ENCODE measurements at places on chromosomes 12 and 14. TPM values are rescaled to one million over a fixed set of nuclear protein-coding genes. Genes with fewer than 3 reads are reported as not detected.

- H3K27me3 ChIP-seq, result no peaks in the 10 kb centered on the region
- peak overlapping the region; percentile 95 for H3K27ac ChIP-seq
- peaks cover 40% of the 10 kb centered on the region for H3K4me1 ChIP-seq
- no peaks in the 10 kb centered on the region for H3K36me3 ChIP-seq
Measured at GRCh38 chr14:104677512-104678332, 11.7 kb upstream of the INF2 start.

GRCh38 chr14:95319312-95320077 is at the start of gene CLMN:
CLMN (minus strand) TSS chr14:95319908; CDS start chr14:95319792, 116 bp downstream.
- no peaks in the 10 kb centered on the region for H3K36me3 ChIP-seq
- DNase-seq, result peak; percentile 25
- peaks cover 2% of the 10 kb centered on the region for H3K27me3 ChIP-seq
- H3K4me3 ChIP-seq, result peak within 1 kb of the TSS; percentile 45

- H3K36me3 ChIP-seq, result no peaks in the 10 kb centered on the region
- H3K27me3 ChIP-seq, result no peaks in the 10 kb centered on the region
- no peak overlapping the region for H3K4me3 ChIP-seq
- no peak overlapping the region for H3K27ac ChIP-seq
- no peak for DNase-seq
Measured at GRCh38 chr12:58584880-58585279, 335.4 kb downstream of the LRIG3 start.

DNA sequence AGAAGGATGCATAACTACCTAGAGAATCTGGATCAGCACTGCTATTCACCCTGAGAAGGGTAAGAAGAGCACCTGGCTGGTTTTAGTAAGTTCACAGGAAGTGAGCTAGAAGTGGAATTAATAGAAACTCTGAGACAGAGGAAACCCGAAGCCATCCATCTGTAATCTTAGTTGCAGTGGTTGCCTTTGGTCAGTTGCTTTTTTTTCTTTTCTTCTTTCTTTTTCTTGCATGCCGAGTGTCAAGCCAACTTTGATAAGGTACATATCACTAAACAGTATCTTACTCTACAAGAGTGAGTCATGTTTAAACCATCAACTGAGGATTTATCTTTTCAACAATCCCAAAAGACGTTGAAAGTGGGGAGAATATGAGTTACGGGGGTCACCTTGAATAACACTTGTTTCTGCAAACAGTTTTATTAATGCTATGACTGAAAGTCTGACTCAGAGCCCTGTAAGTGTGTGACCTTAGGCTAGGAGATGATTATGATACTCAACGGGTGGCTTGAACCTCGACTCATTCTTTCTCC is 26.7 kb downstream of the C12orf75 start:
- H3K27ac ChIP-seq, result no peak overlapping the region
- peaks cover 7% of the 10 kb centered on the region for H3K4me1 ChIP-seq
- no peak overlapping the region for H3K4me3 ChIP-seq
- no peaks in the 10 kb centered on the region for H3K27me3 ChIP-seq
- no peaks in the 10 kb centered on the region for H3K36me3 ChIP-seq

- no peak for DNase-seq
- H3K27me3 ChIP-seq, result no peaks in the 10 kb centered on the region
- H3K36me3 ChIP-seq, result no peaks in the 10 kb centered on the region
- H3K27ac ChIP-seq, result no peak overlapping the region
Measured at GRCh38 chr12:100138803-100139098, 3.9 kb downstream of the BLTP3B start.

DNA sequence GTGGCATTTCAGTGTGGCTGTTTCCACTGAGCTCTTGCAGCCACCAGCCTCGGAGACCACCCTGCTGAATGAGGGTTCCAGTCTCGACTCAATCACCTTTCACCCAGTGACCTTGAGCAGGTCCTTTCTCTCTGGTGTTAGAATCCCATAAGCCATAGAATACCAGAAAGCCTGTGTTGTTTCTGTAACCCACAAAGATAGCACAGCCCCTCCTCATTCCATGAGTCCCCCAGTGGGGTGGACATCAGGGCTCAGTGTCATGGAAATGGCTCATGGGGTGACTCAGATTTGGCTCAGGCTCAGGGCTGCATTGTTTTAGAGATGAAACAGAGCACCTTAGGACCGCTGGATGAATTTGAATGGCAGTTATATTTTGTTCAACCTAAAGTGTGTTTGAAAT is 171.5 kb downstream of the PTPN11 start:
- H3K36me3 ChIP-seq, result no peaks in the 10 kb centered on the region
- H3K27ac ChIP-seq, result no peak overlapping the region
- H3K27me3 ChIP-seq, result no peaks in the 10 kb centered on the region

DNA sequence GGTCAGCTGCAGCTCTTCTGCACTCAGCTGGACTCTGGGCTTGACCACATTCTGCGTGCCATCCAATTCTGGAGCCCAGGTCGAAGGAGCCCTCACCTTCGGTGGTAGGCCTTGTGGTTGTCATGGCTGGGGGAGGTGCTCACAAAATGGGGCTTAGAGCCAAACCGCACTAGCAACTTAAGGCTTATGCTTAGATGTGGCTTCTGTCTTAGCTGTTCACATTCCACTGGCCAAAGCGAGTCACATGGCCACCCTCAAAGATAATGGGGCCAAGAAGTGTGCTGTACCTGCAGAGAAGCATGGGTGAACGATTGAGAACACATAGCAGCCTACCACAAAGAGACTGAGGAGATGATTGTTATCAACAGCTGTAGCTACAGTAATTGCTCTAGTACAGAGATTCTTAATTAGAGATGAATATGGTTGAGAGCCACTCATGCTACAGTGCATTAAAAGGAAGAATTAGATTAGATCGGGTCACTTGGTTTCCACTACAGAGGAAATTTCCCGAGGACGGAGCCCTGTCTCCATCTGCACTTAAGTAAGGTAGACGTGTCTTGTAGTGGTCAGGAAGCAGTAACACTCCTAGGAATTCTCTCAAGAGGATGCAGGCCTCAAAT is 334.6 kb upstream of the FKBP4 start:
- no peak overlapping the region for H3K4me3 ChIP-seq
- H3K4me1 ChIP-seq, result no peaks in the 10 kb centered on the region
- no peaks in the 10 kb centered on the region for H3K27me3 ChIP-seq
- no peaks in the 10 kb centered on the region for H3K36me3 ChIP-seq
- no peak overlapping the region for H3K27ac ChIP-seq
- no peak for DNase-seq

- H3K4me3 ChIP-seq, result no peak overlapping the region
- H3K27me3 ChIP-seq, result no peaks in the 10 kb centered on the region
- H3K27ac ChIP-seq, result no peak overlapping the region
- peaks cover 13% of the 10 kb centered on the region for H3K4me1 ChIP-seq
- no peaks in the 10 kb centered on the region for H3K36me3 ChIP-seq
- DNase-seq, result no peak
Measured at GRCh38 chr12:108620236-108620879, 13.3 kb downstream of the SELPLG start.

DNA sequence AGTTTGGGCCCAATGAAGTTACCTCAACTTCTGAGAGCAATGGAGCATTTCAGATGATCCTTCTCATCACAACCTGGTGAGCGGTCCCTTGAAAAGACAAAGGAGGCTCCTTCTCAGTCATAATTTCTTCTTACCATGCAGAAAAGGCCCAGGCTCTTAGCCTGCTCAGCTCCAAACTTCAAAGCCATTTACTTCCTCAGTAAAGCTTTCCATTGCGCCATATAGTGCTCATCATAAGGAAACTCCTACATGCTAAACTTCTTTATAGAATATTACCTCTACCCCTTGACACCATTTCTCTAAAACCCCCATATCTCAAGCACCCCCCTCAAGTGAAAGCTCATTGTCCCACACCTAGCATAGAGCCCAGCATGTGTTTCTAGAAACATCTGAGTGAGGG is 127.1 kb downstream of the GTF2A1 start:
- H3K4me3 ChIP-seq, result no peak overlapping the region
- no peaks in the 10 kb centered on the region for H3K36me3 ChIP-seq
- no peak overlapping the region for H3K27ac ChIP-seq
- H3K27me3 ChIP-seq, result no peaks in the 10 kb centered on the region

- no peaks in the 10 kb centered on the region for H3K27me3 ChIP-seq
- no peak overlapping the region for H3K4me3 ChIP-seq
- DNase-seq, result no peak
- no peak overlapping the region for H3K27ac ChIP-seq
- no peaks in the 10 kb centered on the region for H3K4me1 ChIP-seq
Measured at GRCh38 chr14:67004521-67004920, 184.7 kb upstream of the GARIN2 start.

DNA sequence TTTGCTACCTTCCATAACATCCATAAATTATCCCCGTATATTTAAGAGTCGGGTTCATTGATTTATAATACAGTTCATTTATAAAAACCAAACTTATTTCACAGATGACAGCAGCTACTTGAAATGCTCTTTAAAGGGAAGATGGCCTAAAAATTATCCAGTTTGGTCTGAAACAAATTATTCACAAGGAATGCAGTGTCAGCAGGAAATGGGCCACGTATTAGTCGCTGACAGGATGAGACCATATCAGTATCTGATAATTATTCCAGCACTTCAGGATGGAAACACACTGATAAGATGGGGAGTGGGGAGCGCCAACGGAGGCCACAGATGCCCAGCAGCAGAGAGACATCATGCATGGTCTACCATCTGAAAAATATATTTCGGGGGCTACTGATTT is 60.5 kb upstream of the TMEM132D start:
- no peak overlapping the region for H3K4me3 ChIP-seq
- H3K27ac ChIP-seq, result no peak overlapping the region
- no peak for DNase-seq
- no peaks in the 10 kb centered on the region for H3K27me3 ChIP-seq

DNA sequence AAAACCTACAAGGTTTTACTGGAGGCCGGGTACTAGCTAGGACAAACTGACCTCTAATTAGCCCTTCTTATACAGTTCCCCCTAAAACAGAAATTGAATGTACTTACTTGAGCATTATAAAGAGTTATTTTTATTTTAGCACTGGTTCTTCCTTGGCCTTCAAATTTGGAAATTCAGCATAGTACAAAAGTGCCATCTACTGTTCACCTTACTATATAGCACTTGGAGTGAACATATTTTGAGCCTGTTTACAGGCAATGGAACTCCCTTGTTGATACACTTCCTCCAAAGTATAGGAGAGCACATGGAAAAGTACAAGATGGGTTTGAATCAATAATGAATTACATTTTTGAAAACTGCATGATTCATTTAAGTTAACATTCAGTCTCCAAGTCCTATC is 3.9 kb upstream of the POC1B start:
- H3K4me3 ChIP-seq, result no peak overlapping the region
- H3K27me3 ChIP-seq, result no peaks in the 10 kb centered on the region
- no peak overlapping the region for H3K27ac ChIP-seq
- no peaks in the 10 kb centered on the region for H3K36me3 ChIP-seq
- DNase-seq, result peak; percentile 73

DNA sequence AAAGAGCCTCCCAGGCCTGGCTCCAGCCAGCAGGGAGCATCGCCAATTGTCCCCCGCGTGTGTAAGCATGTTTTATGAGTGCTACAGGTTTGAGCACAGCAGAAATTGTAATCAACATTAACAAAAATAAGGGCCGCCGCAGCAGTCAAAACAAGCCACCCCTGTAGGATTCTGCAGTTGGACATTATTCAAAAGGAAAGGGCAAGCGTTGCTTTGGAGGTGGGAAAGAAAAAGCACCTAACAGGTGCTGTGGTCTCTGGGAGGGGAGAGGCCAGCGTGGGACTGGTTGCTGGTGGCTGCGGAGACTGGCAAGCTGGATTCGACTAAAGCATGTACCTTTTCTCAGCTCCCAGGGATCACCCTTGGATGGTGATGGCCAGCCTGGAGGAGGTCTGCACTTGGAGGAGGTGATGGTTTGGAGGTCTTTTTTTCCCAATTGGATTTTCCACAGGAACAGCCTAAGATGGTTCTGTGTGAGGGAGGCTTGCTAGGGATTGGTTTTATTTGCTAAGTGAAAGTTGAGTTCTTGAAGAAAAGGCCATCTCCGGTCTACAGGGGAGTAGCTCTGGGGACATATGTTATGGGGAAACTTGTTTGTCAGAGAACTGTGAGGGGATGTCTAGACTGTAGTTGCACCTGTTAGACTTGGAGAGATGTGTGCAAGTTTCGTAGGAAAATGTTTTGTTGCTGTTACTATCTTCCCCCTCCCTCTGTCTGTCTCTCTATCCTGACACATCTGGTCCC is 2.0 kb downstream of the DYRK2 start:
- peak; percentile 21 for DNase-seq
- no peaks in the 10 kb centered on the region for H3K27me3 ChIP-seq
- H3K4me1 ChIP-seq, result peaks cover 11% of the 10 kb centered on the region
- H3K36me3 ChIP-seq, result no peaks in the 10 kb centered on the region
- no peak overlapping the region for H3K27ac ChIP-seq

- no peak overlapping the region for H3K4me3 ChIP-seq
- H3K4me1 ChIP-seq, result no peaks in the 10 kb centered on the region
- H3K36me3 ChIP-seq, result no peaks in the 10 kb centered on the region
- H3K27ac ChIP-seq, result no peak overlapping the region
- no peaks in the 10 kb centered on the region for H3K27me3 ChIP-seq
Measured at GRCh38 chr12:39033782-39034181, 128.4 kb upstream of the CPNE8 start.

DNA sequence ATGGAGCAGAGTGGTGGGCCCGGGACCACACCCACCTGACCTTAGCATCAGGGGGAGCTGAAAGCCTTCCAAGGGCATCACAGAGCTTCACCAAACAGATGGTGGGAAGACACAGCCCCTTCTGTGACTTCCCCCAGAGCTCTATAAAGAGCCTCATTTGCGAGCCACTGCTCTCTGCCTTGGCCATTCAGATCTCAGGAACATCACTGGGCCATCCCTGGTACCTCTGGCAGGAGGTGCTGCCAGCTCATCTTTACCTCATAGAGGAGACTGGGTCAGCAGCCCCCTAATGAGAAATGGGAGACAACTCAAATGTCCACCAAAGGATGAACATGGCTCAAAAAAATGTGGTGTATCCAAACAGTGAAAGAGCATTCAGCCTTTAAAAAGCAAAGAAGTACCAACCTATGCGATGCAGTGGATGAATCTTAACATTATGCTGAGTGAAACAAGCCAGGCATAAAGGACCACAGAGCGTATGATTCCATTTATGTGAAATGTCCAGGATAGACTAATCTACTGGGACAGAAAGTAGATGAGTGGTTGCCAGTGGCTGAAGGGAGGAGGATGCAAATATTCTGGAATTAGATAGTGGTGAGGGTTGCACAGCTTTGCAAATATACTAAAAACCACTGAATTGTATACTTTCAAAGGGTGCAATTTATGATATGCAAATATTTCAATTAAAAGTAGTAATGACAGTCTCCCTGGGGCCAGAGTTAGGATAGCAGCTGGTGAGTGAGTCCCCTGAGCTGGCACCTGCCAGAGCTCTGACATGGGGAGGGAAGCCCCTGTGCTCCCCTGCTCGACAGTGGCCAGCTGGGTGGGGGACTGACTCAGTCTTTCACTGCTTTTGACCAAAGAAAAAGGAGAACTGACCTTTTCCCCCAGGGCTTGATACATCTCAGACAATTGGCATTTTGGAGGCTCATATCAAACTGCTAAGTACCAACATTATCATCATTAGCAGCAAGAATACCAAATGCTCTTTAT is 116.6 kb downstream of the GCH1 start:
- H3K36me3 ChIP-seq, result peaks cover 17% of the 10 kb centered on the region
- no peak overlapping the region for H3K27ac ChIP-seq
- H3K27me3 ChIP-seq, result no peaks in the 10 kb centered on the region
- no peak for DNase-seq
- H3K4me3 ChIP-seq, result no peak overlapping the region
- no peaks in the 10 kb centered on the region for H3K4me1 ChIP-seq

The GCH1 gene
- 5.0 TPM for total RNA-seq

The PRH1 gene
- 16.2 TPM for total RNA-seq

The EML5 gene
- total RNA-seq, result 0.09 TPM

The IFNG-AS1 gene
- not detected for total RNA-seq

The PMCH gene
- 1.8 TPM for total RNA-seq

The PIK3C2G gene
- not detected for total RNA-seq

All from endothelial cell of umbilical vein (primary cell).